MV-4-11 (cell line): ENCODE measurements at places on chromosomes 1 and 21.

GRCh38 chr1:112237983-112238545, 157.9 kb upstream of the CTTNBP2NL start:
- DNase-seq, result no peak

- DNase-seq, result no peak
Observed at GRCh38 chr21:18443085-18443484, 39.5 kb upstream of the TMPRSS15 start.

GRCh38 chr1:173050865-173051264, at the start of gene TNFSF18:
Gene TNFSF18 (minus strand): TSS chr1:173050941. CDS start chr1:173050896, 45 bp downstream.
- DNase-seq, result no peak

DNA sequence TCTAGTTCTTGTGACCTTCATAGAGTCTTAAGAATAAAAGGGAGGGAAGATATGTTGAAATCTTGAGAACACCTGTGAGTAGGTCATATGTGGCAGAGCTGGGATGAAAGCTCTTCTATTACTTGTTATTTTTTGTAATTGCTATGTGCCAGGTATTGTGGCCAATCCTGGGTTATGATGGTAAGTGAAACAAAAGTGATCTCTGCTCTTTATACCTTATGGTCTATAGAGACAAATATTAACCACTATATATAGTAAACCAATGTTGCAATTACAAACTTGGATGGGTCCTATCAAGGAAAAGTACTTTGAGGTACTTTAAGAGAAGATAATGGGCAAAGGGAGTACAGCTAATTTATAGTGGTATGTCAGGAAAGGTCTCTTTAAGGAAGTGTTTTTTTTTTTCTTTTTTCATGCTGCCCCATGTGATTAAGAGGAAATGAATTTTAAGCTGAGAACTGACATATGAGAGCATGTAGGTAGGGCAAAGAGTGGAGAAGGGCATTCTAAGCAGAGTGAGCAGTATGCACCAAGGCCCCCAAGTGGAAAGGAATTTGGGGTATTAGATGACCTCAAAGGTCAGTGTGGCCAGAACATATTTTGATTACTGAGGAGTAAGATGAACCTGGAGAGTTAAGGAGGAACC, 43.3 kb downstream of the POU2F1 start:
- peak; percentile 51 for DNase-seq

DNA sequence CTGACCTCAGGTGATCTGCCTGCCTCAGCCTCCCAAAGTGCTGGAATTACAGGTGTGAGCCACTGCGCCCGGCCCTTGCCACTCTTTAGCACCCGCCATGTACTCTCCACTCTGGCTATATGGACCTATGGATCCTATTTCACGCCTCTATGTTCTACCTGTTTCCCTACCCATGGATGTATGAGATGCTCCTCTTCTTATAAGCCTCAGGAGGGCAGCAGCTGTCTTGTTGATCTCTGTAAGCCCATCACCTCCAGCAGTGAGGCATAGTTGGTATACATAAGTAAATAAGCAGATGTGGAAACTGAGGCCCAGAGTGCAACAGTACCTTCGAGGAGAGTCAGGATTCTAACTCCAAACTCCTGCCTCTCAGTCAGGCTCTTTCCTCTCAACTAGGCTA, 24.7 kb upstream of the ARTN start:
- no peak for DNase-seq

DNA sequence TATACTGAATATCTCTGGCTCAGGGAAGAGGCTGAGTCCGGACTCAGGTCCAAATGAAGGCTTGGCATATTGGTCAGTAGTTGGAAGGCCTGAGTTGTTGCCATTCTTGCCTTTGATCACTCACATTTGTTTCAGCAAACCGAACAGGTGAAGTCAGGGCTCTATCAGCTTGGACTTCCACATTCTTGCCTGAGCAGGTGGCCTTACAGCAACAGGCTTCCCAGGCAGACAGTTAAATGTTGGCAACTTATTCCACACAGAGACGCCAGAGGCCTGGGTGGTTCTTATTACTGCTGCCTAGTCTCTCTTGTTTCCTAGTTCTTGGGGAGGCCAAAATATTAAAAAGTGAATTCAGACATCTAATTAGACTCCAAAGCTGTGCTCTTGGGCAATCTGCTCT, 36.6 kb downstream of the XCL2 start:
- DNase-seq, result no peak

- no peak for DNase-seq
Observed at GRCh38 chr1:180842052-180842451, 70.6 kb upstream of the KIAA1614 start.

DNA sequence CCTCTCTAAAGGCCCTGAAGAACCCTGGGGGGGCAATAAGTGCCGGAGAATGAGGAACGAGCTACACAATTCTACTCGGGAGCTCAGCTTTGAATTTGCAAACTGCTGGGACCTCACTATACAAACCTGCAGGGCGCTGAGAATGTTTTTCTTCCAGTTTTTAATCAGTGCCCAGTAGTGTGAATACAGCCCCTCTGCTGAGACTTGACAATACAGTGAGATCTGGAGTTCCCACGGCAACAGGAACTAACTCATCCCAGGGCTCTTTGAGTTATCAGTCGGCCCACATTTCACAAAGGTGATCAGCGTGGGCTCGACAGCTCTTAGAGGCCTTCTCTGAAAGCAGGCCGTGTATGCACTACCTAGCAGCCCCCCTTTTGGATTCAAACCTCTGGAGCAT, 41.7 kb downstream of the TMEM53 start:
- no peak for DNase-seq

- no peak for DNase-seq
Observed at GRCh38 chr1:234585330-234586055, 24.5 kb downstream of the IRF2BP2 start.

DNA sequence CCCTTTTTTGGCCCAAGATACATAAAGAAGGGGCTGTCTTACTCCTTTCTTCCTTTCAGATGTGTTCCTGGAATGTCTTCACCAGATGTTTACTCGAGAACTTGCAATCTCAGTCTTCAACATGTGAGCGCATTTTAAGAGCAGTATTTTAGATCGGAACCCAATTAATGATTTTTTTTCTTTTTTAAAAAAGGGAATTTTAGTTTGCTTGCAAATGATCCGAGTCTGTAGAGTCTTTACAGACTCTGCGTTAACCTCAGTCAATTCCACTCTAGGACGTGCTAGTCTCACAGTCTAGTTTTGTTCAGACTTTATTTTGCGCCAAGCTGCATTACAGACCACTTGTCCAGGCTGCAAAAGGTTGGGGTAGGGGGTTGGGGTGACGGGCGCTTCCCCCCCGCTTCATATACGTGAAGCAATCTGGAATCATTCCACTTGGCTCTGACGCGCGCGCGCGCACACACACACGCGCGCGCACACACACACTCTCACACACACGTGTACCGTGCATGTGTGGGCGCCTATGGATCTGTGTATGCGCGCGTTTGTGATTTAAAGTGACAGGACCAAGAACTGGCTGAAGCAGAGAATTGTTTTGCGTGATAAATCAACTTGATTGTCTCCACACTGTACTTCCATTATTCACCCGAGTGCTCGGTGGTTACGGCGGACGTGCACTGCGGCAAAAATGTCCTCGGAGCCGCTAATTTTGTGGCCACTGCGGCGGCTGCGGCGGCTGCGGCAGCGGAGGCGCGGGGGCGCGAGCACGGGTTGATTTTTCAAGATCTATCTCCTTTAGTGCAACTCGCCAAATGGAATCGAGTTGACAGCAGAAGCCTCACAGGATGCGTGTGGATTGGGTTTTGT, 25.6 kb upstream of the NFIA start:
- no peak for DNase-seq

DNA sequence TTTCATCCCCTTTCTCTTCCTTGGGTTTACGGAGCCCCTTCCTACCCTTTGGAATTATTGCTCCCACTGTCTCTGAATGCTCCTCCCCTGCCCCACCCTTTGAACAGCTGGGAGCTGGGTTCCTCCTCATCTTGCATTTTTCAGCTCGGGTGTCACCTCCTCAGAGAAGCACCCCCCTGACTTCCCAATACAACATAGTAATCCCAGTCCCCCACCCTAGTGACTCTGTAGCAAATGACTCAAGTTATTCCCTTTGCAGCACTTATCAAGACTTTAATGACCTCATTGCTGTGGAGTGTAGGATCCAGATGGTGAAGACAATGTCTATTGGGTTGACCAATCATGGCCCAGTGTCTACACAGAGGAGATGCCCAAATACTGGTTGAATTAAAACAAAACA, 8.9 kb upstream of the VWA5B1 start:
- no peak for DNase-seq

GRCh38 chr21:44444286-44444931, 10.9 kb upstream of the LRRC3 start:
- DNase-seq, result no peak

GRCh38 chr1:119771016-119771415, 2.3 kb upstream of the HMGCS2 start:
- no peak for DNase-seq

- DNase-seq, result no peak
Observed at GRCh38 chr1:95133687-95134086, 16.5 kb downstream of the TLCD4 start.

DNA sequence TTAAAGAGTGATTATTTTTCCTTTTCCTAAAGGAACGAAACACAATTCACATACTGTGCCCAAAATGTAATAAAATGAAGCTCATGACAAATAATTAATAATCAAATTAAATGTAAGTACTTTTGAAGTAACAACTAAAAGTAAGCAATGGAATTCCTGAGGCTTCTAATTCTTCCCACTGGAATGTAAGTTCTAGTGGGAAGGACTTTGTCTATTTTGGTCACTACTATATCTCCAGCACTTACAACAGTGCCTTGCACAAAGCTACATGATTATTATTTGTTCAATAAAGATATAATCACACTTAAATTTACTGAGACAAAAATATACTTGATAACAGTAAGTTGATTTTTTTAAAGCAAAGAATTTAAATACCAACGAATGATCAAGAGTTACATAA, 128.8 kb downstream of the COQ8A start:
- no peak for DNase-seq

DNA sequence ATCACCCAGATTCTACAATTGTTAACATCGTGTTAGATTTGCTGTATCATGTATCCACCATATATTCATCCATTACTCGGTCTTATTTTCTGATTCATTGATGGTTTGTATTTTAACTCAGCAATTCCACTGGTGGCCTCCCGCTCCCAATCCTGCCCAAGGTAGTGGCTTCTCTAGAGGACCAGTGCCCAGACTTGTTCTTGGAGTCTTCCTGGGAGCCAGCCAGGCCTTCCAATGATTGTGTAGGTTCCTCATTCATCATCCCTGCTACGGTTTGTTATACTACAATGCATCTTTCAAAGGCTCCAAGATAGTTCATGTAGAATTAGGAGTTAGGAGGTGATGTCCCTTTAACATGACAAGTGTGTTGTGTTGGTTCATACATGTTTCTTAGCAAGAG, 451.1 kb downstream of the SETD4 start:
- DNase-seq, result no peak

GRCh38 chr1:209813902-209814301, 8.0 kb upstream of the IRF6 start:
- no peak for DNase-seq

DNA sequence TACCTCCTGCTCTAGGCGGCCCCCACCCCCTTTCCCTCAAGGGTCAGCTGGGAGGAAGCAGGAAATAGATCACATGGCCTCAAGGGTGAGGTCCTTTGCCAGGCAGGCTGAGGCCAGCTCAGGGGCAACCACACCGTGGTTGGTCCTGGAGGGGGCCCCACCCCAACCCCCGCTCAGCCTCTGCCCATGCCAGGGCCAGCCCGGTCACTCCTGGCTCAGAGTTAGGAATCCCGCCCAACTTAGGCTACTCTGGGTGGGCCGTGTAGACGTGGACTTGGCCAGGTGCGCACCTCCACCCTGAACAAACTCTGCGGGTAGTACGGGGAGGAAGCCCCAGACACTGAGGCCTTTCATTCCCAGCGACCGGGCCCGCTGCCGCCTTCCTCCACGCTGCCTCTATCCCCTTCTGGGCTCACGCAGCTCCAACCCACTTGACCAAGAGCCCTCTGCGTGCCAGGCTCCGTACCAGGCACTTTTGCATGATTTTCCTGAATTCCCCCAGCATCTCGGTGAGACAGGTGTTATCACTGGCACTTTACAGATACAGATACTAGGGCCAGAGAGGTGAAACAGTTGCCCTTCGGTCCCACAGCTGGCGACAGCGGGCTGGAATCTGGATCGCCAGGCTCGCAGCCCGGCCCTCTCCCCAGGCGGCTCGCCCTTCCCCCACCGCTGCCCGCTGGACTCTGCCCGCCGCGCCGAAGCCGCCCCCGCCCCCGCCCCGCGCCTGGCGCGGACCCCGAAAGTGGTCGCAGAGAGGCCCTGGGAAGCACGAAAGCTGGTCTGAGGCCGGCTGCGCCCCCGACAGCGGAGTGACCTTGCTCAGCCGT, 769 bp downstream of the GALE start:
- peak; percentile 18 for DNase-seq

GRCh38 chr1:215146240-215146975, 63.9 kb downstream of the KCNK2 start:
- DNase-seq, result peak; percentile 90

- DNase-seq, result no peak
Observed at GRCh38 chr1:62317021-62317768, 2.0 kb downstream of the KANK4 start.

GRCh38 chr1:76595024-76595423, 272.3 kb upstream of the ST6GALNAC5 start:
- no peak for DNase-seq

DNA sequence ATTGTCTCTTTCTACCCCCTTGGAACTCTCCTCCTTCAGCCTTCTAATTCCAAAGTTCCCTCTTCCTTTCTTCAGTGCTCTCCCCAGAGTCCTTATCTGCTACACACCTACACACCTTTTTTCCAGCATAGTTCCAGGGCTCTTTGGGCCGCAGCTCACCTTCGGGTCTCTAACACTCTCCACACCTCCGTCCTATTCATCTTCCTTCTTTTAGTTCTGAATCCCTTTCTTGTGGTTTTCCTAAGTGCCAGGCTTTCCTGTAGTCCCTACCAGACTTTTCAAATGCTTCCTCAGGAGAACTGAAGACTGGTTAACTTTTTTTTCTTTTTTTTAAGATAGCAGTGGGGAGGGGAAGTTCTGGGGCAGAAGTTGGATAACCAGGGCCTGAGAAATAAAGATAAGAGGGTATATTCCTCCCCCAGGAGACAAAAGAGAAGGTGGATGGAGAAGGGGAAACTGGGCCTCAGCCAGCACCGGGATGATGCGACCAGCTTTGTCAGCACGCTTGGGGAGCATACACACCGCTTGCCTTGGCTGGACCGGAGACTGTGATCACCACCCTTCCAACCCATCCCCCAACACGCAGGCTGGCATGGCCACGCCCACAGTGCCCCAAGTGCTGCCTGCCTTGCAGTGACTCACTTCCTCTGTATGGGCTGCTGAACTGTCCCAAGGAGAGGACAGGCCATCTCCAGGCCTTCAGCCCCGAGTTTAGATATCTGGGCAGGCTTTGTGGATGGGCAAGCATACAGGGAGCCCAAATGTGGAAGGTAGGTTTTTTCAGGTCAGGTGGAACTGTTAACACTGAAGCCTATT, 2.5 kb upstream of the CERS2 start:
- peak; percentile 84 for DNase-seq

- DNase-seq, result no peak
Observed at GRCh38 chr1:2480236-2480985, 4.3 kb downstream of the PLCH2 start.

GRCh38 chr1:194358208-194358581, 1171.8 kb upstream of the B3GALT2 start:
- no peak for DNase-seq

GRCh38 chr1:160095382-160096105, 2.9 kb downstream of the IGSF8 start:
- DNase-seq, result no peak

- DNase-seq, result no peak
Observed at GRCh38 chr21:45381036-45381787, 23.8 kb upstream of the COL18A1 start.

GRCh38 chr21:35048183-35048601, 910 bp downstream of the RUNX1 start:
- DNase-seq, result no peak
